ENCODE measurements at places on chromosomes 12 and 14.
A peak's percentile ranks its signal among the peaks of the same experiment; 100 is the strongest.

DNA sequence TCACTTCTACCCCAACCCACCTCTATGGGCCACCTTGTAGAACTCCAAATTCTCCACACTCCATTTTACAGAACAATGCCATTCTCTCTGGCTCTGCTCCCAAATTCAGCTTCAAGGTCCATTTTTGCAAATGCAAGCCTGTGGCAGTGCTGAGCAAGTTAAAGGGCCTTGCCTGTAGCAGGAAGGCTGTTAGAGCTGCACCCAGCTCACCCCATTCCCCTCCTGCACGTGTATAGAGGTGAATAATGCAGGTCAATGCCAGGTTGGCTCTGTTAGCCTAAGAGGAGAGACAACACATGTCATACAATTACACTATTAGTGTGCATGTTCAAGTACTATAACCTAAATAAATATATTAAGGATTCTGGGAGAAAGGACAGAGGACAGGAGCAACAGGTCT, 120.4 kb downstream of the TBX5 start:
- DNase-seq, result no peak

DNA sequence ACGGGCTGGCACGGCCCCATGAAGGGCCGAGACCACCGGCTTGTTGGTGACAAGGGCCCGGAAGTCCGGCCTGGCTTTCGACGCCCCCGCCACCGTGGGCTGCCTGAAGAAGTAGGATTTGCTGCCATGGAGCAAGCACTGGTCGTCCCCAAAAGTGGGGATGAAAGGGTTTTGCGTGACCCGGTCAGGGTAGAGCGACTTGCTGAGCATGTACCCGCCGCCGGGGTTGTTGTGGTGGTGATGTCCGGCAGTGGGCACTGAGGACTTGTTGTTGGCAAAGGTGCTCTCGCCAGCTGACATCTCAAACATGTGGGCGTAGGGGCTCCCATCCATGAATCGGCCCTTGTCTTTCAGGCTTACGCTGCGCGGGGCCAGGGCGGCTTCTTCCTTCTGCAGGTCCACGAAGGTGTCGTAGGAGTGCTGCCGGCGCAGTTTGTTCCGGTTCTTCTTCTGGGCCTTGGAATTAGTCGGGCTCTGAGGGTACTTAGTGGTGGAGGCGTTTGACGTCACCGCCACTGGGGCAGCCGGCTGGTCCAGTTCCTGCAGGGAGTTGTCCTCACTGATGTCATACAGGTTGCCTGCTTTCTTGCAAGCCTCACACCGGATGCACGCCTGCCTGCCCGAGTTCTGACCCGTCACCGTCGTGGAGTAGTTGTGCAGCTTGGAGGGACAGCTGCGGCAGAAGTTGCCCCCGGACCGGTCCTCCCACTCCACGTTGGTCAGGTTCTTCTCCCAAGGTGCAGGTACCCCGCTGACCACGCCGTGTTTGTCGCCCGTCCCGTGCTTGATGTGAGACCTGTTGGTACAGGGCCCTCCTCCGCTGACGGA, 366.6 kb downstream of the EMP1 start:
- no peak for DNase-seq

DNA sequence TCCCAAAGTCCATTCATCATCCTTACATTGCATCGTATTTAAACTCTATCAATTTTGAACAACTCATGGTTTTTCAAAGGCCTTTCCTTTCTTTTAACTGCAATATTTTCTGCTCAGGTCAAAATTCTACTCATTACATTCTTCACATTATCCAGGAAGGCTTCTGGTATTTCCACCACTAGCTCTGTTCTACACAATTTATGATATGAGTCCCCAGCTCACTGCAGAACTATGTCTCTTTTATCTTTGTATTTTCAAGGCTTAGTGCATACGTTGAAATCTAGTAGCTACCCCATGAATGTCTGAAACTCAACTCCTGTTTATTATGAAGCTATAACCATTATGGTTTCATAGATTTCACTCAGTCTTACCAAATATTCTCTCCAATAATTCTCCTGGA, 282.9 kb downstream of the DUSP6 start:
- no peak for DNase-seq

DNA sequence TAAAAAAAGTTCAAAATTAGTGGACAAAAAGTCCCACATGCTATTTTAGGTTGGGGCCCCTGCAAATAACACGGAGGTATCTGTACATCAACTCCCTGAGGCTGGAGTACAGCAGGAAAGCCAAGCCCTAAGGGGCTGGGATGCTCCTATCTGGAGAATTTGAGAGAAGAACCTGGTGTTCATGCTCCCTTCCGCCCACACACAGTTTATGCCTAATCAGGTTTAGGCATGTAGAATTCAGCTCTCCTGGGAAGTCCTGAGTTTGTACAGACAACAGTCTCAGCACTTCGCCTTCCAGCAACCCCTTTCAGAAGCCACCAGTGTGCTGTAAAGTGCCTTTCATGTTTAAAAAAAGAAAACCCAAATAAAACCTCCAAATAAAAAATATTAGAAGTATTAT, 237.3 kb upstream of the GRIP1 start:
- no peak for DNase-seq

DNA sequence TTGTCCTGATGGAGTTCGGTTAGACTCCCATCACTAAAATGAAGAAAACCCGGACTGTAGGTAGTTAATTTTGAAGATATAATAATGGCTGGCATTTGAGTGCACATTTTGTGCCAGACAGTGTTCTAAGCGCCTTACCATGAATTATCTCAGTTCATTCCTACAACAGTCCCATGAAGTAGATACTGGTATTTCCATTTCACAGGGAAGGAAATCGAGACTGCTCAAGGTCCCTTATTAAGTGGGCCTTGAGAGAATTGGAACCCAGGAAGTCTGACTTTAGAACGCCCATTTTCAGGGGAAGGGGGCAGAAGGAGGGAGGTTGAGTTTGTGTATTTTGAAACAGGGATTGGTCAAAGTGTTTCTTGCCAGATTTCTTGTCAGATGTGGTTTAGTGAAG, 855 bp downstream of the MNAT1 start:
- no peak for DNase-seq

DNA sequence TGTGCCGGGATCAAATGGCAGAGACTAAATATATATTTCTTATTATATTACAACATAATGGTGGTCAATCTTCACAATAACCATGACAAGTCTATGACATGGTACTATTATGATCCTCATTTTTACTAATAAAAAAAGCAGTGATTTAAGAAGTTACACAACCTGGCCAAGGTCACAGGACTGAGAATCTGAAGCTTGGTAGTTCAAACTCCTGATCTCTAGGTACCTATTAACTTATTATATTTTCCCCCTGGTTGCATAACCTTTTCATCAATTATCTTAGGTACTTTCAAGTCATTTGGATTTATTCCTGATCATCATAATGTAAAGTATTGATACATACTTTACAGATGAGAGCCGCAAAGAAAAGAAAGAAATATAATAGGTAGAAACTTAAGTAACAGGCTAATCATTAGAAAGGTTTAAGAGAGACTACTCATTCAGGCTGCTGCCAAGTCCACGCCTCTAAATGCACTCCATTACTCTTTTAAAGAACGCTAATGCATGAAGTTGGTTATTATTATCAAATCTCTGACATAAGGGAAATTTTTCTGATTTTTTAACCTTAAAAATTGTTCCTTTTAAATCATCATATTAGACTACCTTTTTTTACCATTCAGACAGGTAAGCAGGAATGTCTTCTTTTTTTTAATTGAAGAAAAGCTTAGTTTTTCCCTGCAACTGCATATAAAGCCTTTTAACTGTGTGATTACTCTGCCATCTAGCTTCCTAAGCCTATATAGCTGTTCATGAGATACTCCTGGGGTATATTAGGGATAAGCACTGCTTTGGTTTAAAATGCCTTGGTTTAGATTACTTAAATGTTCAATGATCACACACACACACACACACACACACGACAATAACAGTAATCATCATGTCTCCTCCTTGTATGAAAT, 35.6 kb downstream of the RPS29 start:
- DNase-seq, result no peak

GRCh38 chr12:41521872-41522379, 333.8 kb downstream of the PDZRN4 start:
- no peak for DNase-seq

DNA sequence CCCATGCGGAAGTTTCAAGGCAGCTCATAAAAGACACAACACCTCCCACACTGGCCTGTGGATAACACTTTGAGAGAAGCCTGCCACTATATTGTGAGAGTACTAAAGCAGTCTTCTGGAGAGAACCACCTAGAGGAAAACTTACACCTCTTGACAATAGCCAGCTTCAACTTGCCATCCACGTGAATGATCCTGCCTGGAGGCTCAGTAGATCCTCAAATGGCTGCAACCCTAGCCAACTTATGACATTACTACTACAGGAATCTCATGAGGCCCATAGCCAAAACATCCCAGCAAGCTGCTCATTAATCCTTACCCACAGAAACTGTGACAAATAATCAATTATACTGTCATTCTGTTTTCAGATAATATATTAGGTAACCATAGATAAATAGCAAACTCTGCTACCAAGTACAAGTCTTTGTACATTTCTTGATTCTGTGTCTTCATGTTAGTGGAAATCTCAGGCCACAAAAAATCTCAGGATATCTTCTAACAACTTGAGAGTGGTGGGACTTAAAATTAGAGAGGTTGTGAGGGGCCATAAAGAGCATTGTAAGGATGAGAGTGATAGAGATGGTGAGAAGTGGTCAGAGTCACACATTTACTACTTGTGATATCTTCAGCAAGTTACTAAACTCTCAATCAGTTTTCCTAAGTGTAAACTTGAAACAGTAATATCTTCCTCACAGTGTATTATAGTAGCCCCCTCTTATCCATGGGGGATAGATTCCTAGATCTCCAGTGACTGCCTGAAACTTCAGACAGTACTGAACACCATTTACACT, 368.0 kb downstream of the C12orf50 start:
- DNase-seq, result no peak

- no peak for DNase-seq
Measured at GRCh38 chr12:77224346-77224745, 159.0 kb upstream of the E2F7 start.

- DNase-seq, result peak; percentile 67
Measured at GRCh38 chr12:9797722-9798619, 29.3 kb upstream of the KLRF1 start.

- no peak for DNase-seq
Measured at GRCh38 chr14:65496178-65496993, 83.9 kb downstream of the FUT8 start.

DNA sequence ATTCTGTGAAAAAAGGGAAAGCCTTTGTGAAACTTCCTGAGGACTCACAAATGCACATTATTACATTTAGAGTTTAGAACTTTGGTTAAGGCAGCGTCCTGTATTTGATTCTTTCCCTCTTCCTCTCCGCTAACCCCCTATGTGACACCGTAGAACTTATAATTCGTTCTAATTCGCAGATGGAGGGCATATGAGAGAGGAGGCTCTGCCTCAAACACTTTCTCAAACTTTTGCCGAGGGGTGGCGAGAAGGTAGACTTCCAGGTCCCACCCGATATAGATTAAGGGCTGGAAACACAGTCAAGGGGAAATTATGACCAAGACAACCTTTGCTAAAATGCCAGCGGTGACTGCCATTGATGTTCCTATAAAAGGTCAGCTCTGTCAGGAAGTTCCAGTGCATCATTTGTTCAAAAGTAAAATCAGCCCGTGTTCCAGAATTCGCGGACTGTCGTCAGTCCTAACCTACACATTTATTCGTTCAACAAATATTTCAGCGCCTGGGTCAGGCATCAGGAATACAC, 904 bp upstream of the PAPOLA start:
- no peak for DNase-seq

GRCh38 chr12:16553457-16553856, 52.5 kb downstream of the LMO3 start:
- no peak for DNase-seq

GRCh38 chr12:9779209-9779608, 18.5 kb upstream of the CD69 start:
- no peak for DNase-seq

GRCh38 chr14:100388103-100389054, 65.2 kb downstream of the SLC25A47 start:
- DNase-seq, result no peak

DNA sequence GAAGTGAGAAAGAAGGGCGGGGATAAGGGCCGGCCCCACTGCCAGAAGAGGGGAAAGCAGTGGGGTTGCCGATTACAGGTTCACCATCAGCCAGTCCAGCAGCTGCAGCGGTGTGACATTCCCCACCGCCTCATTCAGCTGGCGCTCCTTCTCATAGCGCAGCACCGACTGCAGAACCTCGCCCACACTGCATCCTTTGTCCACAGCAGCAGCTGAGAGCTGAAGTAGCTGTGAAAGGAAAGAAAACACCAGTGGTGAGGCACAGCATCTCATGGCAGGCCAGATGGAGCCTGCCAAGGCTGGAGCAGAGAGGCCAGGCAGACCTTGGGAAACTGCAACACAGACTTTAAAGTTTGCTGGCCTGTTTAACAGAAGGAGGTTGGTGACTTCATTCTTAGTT, 33.2 kb downstream of the AKAP3 start:
- no peak for DNase-seq

DNA sequence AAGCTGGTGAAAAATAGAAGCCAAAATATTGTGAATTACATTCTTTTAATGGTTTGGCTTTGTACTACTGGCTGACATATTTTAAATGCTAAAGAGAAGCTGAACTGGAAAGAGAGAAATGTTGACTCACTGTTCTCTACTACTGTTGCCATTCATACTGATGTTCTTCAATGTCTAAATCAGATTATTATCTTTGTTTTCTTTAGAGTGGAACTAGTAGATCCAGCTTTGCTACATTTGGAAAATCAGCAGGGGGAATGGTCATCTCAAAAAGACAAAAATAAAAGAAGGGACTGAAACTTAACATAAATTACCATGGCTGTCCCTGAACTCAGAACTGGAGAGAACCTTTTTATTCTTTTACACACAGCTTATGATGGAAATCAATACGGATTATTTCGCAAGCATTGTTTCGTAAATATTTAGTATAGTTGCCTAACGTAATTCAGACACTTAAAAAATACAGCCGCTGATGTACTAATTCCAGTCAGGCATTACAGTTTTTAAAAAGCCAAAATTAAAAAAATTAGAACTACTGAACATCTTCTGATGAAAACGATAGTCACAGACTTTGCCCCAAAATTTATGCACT, 76.3 kb upstream of the OTX2 start:
- DNase-seq, result no peak

DNA sequence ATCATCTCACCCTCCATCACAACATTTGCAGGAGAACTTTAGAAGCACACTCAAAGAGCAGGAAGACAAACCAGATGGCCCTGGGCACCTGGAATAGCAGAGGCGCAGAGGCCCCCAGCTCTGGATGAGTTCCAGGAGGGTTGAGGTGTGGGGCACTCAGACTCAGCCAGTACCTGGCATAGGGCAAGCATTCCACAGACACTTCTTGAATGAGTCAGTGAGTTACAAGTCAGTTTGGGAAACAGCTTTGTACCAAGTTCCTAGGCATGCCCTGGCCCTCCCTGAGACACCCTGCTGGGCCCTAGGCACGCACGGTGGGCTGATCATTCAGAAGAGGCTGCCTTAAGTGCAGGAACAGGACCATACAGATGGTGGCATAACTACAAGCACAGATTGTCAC, 54.3 kb downstream of the MAP3K9 start:
- no peak for DNase-seq

- no peak for DNase-seq
Measured at GRCh38 chr12:13343375-13343774, 146.8 kb downstream of the EMP1 start.

All from activated T-cell treated with anti-CD3 and anti-CD28 coated beads, Interleukin-2, amount 50 U/mL, for 48 hours (primary cell).